ENCODE measurements at places on chromosomes 6 and 20. TPM values are rescaled to one million over a fixed set of nuclear protein-coding genes. Genes with fewer than 3 reads are reported as not detected.

OLIG3 gene
- not detected for total RNA-seq

NFATC2 gene
- total RNA-seq: 11.7 TPM

RAB23 gene
- total RNA-seq: 6.1 TPM

PNPLA1 gene
- total RNA-seq: not detected

C6orf118 gene
- 0.28 TPM for total RNA-seq

XKR7 gene
- 0.02 TPM for total RNA-seq

KDM1B gene
- total RNA-seq: 8.0 TPM

MLIP gene
- total RNA-seq: not detected

RARS2 gene
- 21.2 TPM for total RNA-seq

OTOR gene
- total RNA-seq: not detected

PAK5 gene
- not detected for total RNA-seq

FAXC gene
- 6.3 TPM for total RNA-seq

HSPA12B gene
- 0.53 TPM for total RNA-seq

NTSR1 gene
- total RNA-seq: 0.33 TPM

LSM14B gene
- total RNA-seq: 26.7 TPM

VGLL2 gene
- total RNA-seq: not detected

HTR1B gene
- 0.07 TPM for total RNA-seq

FOXS1 gene
- 1.6 TPM for total RNA-seq

FGD2 gene
- total RNA-seq: not detected

PCK1 gene
- 0.03 TPM for total RNA-seq

CCNC gene
- 35.6 TPM for total RNA-seq

POM121L2 gene
- not detected for total RNA-seq

LAMA4 gene
- 1.8 TPM for total RNA-seq

SRPK1 gene
- 31.0 TPM for total RNA-seq

HLA-DPA1 gene
- total RNA-seq: 0.10 TPM

EEF1A2 gene
- 177 TPM for total RNA-seq

ENPP4 gene
- total RNA-seq: 0.32 TPM

PPP1R3D gene
- 3.2 TPM for total RNA-seq

BNIP5 gene
- not detected for total RNA-seq

TMEM244 gene
- not detected for total RNA-seq

LY6G6F gene
- not detected for total RNA-seq

TNNC2 gene
- 0.31 TPM for total RNA-seq

CRIP3 gene
- total RNA-seq: 0.83 TPM

SLC17A1 gene
- total RNA-seq: not detected

BTN1A1 gene
- not detected for total RNA-seq

EPB41L1 gene
- total RNA-seq: 67.3 TPM

TFAP2A gene
- 17.3 TPM for total RNA-seq
